ENCODE measurements at places on chromosomes 6 and 20. TPM values are rescaled to one million over a fixed set of nuclear protein-coding genes. Genes with fewer than 3 reads are reported as not detected.

The CCN6 gene
- polyA plus RNA-seq = not detected

The MYL9 gene
- polyA plus RNA-seq = 91.2 TPM

DNA sequence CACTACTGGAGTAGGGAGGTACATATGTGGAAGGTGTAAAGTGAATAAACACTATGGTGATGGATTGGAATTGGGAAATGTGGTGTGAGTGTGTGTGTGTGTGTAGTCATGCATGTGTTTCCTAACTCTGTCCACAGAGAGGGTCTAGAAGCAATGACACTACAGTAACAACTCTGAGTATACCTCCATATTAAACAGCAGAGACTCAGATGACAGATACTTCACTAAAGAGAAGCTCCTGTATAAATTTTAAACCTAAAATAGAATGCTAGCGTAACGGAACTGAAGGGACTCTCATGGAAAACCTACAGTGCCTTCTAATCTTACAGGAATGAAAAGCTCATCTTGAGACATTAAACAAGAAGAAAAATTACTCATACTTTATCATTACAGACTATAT lies 150.5 kb downstream of the SLC16A10 start:
- H3K36me3 ChIP-seq = no peaks in the 10 kb centered on the region
- H3K27me3 ChIP-seq = no peaks in the 10 kb centered on the region
- H3K27ac ChIP-seq = no peak overlapping the region
- no peak for DNase-seq

- no peak overlapping the region for H3K27ac ChIP-seq
- no peak for DNase-seq
- H3K4me1 ChIP-seq = no peaks in the 10 kb centered on the region
- H3K27me3 ChIP-seq = no peaks in the 10 kb centered on the region
- H3K36me3 ChIP-seq = peaks cover 95% of the 10 kb centered on the region
Observed at GRCh38 chr20:34531608-34532265, 15.5 kb downstream of the DYNLRB1 start.

DNA sequence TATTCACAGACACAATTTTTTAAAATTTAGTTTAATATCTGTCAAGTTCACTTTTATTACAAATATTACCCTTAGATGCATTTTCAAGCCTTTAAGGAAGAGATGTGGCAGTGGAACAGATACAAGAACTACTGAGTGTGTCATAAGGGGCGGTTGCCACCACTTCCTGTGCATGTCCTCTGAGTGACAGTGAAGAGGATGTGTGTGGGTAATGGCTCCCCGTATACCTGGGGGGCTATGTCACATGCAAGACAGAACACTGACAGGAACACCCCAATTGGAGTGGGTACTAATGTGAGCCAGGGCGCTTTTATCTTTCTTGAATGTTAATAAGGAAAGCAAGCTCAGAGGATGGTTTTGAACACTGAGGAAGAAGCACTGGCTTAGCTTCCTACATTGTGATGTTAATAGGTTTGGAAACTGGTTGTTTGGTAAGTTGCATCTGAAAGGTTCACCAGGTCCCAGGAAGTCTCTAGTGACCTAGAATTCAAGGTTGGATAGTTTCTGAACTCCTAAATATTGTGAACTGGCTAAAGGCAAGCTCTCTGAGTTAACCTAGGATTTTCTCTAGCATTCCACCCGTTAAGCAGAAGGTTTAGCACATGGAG lies 83.4 kb upstream of the ASF1A start:
- H3K27ac ChIP-seq = no peak overlapping the region
- H3K27me3 ChIP-seq = no peaks in the 10 kb centered on the region
- no peaks in the 10 kb centered on the region for H3K36me3 ChIP-seq
- no peaks in the 10 kb centered on the region for H3K4me1 ChIP-seq

GRCh38 chr6:69719602-69720193 lies 77.1 kb downstream of the LMBRD1 start:
- H3K36me3 ChIP-seq = peaks cover 5% of the 10 kb centered on the region
- no peaks in the 10 kb centered on the region for H3K27me3 ChIP-seq
- H3K4me1 ChIP-seq = no peaks in the 10 kb centered on the region
- H3K4me3 ChIP-seq = no peak overlapping the region

DNA sequence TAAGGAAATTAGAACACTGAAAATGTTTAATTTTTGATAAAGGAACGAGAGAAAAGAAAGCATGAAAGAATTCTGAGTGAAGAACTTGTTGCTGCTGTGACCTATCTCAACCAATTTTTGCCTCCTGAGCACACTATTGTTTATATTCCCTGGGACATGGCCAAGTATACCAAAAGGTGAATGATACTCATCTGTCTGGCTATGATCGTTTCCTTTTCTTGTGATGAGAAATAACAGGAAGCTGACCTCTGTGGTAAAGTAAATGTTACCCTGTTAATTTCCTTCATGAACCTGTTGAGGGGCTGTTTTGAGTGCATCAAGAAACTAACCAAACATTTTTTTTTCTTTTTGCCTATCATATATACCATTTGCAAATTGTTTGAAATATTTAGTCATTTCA lies 69.1 kb downstream of the FIG4 start:
- H3K36me3 ChIP-seq = no peaks in the 10 kb centered on the region
- no peak overlapping the region for H3K4me3 ChIP-seq

- H3K36me3 ChIP-seq = peaks cover 6% of the 10 kb centered on the region
- peaks cover 8% of the 10 kb centered on the region for H3K4me1 ChIP-seq
- no peak overlapping the region for H3K4me3 ChIP-seq
- H3K27me3 ChIP-seq = no peaks in the 10 kb centered on the region
Observed at GRCh38 chr6:125797120-125797885, 6.5 kb downstream of the NCOA7 start.

DNA sequence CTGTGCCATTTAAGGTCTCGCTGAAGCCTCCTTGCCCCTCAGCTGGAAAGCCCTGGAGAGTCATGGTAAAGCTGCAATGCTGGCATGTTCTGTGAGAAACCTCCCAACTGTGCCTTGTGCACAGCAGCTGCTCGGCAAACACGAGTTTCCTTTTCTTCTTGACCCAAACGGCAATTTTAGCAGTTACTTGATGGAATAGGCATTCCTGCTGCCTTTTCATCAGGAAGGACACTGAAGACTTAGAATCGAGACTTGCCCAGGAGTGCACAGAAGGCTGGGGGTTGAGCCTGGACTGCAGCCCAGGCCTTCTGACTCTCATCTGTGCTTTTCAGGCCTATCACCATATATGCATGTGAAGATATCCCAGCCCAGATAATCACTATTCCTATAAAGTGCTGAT lies 28.7 kb upstream of the CLDN20 start:
- H3K36me3 ChIP-seq = peaks cover 33% of the 10 kb centered on the region
- no peak overlapping the region for H3K27ac ChIP-seq
- H3K4me3 ChIP-seq = no peak overlapping the region

DNA sequence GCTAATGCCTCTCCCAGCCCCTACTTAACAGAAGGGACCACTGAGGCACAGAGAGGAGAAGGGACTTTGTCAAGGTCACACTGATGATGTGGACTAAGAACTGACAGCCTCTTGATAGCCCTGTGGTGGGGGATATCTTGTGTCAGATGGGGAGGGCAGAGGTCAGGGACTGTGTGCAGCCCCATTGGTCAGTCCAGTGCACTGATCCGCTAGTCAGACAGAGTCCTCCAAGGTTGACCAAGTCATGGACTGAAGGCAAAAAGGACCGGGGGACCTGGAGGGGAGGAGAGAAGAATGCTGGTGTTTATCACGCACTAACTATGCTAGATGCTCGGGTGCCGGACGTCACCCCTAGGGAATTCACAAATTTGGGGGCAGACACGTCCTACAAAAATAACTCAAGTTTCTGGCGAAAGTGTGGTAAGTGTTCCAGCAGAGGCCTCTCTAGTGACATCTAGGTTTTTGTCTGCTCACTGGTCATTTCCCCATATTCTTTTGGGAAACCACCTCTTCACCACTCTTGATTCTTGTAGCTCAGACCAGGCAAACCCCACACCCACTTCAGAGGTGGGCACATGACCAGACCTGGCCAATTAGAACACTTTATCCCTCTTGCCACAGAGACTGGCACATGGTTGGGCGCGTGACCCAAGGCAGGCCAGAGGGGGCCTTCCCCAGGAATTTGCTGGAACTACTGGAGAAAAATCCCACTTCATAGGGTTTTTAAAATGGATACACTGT lies 21.0 kb downstream of the TCF15 start:
- H3K36me3 ChIP-seq = no peaks in the 10 kb centered on the region
- no peak overlapping the region for H3K27ac ChIP-seq
- H3K27me3 ChIP-seq = peaks cover 3% of the 10 kb centered on the region
- H3K4me1 ChIP-seq = no peaks in the 10 kb centered on the region

DNA sequence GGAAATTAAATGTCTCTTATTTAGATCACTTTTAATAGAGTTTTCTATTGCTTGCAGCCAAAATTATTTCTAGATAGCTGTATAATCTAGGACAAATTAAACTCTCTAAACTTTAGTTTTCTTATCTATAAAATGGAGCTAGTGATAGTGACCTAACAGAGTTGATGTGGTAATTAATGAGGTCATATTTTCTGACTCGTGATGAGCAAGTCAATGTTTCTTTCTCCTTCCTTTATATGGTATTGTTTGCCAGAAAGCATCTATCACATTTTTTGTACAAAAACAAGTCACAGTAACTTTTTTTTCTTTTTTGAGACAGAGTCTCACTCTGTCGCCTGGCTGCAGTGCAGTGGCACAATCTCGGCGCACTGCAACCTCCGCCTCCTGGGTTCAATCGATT lies 267.7 kb downstream of the FARS2 start:
- no peaks in the 10 kb centered on the region for H3K4me1 ChIP-seq
- no peaks in the 10 kb centered on the region for H3K36me3 ChIP-seq
- DNase-seq = no peak
- H3K27me3 ChIP-seq = no peaks in the 10 kb centered on the region
- H3K4me3 ChIP-seq = no peak overlapping the region
- H3K27ac ChIP-seq = no peak overlapping the region

GRCh38 chr20:9402141-9402540 lies 112.2 kb upstream of the LAMP5 start:
- no peak for DNase-seq
- peaks cover 7% of the 10 kb centered on the region for H3K36me3 ChIP-seq
- no peak overlapping the region for H3K27ac ChIP-seq
- H3K4me1 ChIP-seq = no peaks in the 10 kb centered on the region

DNA sequence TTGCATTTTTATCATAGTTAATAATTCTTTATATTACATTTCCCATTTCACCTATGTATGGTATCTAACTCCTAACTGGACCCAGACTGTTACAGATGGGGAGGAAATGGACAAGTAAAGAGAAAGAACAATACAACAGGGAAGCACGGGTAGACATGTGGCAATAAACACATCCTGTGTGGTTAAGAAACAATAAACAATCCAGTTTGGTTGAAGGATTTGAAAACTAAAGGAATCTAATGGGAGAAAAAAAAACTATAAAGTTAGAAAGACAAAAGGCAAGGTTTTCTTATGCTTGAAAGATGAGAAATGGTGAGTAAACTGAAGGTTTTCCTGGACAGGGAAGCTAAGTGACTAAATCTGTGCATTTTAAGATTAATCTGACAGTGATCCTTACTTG lies 34.9 kb upstream of the ALDH8A1 start:
- H3K36me3 ChIP-seq = peaks cover 14% of the 10 kb centered on the region
- no peak overlapping the region for H3K27ac ChIP-seq
- no peak overlapping the region for H3K4me3 ChIP-seq

DNA sequence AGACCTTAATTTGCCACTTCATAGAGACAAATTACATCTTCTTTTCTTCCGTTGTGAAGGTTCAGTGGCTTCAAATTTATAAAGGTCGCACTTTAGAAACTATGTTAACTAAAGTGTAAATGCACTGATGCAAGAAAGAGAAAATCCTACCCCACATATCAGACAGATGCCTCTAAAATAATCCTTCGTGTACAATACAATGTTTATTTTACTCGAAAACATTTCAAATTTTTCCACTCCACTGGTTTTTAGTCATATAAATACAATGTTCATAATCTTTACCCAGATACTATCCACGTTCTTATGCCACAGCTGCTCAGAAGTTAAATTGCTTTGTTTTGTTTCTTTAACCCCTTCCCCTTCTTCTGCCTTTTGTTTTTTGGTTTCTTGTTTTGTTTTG lies 140.3 kb upstream of the LAMP5 start:
- H3K36me3 ChIP-seq = no peaks in the 10 kb centered on the region
- no peaks in the 10 kb centered on the region for H3K27me3 ChIP-seq
- H3K4me1 ChIP-seq = peaks cover 4% of the 10 kb centered on the region
- H3K4me3 ChIP-seq = no peak overlapping the region
- no peak overlapping the region for H3K27ac ChIP-seq
- DNase-seq = no peak

DNA sequence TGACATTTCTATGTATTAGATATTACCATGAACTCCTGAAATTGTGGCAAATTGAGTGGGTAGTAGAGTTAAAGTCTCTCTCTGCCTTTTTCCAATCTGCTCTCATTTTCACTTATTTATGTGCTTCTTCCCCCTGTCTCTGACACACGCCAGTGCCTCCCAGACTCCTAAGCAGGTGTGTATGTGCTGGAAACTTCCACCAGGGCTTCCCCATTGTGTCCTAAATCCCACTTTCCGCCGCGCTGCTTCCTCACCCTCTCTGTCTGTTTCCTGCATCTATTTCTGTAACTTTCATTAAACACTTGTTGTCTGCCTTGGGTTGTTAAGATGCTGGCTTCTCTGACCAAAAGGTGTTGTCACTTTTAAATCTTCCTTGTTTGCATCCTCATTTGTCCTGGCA lies 97.6 kb upstream of the HDGFL1 start:
- no peak for DNase-seq
- no peaks in the 10 kb centered on the region for H3K27me3 ChIP-seq
- no peaks in the 10 kb centered on the region for H3K36me3 ChIP-seq

DNA sequence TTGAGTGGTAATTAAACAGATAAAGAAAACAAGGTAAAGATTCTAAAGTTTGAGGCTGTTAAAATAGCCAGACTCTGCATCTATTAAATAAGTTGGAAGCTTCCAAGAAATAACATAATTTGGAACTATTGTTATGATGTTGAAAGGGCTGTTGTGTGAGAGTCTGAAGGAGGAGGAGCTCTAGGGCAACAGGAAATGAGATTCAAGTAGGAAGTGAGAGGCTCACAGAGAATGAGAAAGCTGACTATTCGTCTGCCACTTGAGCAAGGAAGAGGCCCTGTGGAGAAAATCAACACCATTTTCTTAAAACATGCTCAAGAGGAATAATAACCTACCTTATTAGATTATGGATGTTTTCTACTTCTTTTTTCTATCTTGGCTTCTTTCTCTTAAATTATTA lies 185.2 kb downstream of the SLC24A3 start:
- H3K4me1 ChIP-seq = no peaks in the 10 kb centered on the region
- H3K4me3 ChIP-seq = no peak overlapping the region
- no peak overlapping the region for H3K27ac ChIP-seq

GRCh38 chr20:58698741-58699622 lies 6.4 kb downstream of the NPEPL1 start:
- H3K4me1 ChIP-seq = peaks cover 1% of the 10 kb centered on the region
- peaks cover 12% of the 10 kb centered on the region for H3K36me3 ChIP-seq
- H3K27ac ChIP-seq = no peak overlapping the region
- no peaks in the 10 kb centered on the region for H3K27me3 ChIP-seq
- DNase-seq = no peak

GRCh38 chr6:124901084-124901483 lies 61.2 kb upstream of the RNF217 start:
- no peak overlapping the region for H3K27ac ChIP-seq
- DNase-seq = no peak
- H3K36me3 ChIP-seq = no peaks in the 10 kb centered on the region
- H3K4me3 ChIP-seq = no peak overlapping the region

All from small intestine (tissue), 16 donors.